AML-193 (cell line): ENCODE measurements at places on chromosomes 1 and 21.

- DNase-seq, result no peak
These were observed 77.6 kb downstream of the DDX20 start for GRCh38 chr1:111833334-111833733.

DNA sequence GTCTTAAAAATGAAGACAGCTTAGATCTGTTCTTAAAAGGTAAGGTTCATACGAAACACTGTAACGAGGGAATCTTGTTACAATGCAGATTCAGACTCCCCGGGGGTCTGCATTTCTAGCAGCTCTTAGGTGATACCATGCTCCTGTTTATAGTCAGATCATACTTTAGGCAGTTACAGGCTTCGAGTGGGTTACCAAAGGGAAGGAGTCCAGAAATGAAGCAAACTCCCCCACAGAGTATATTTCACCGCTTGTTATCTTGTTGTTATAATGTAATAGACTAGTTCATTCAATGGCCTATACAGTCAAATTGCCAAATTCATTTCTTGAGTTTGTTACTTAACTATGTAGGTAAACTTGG, 601.1 kb downstream of the USP25 start:
- no peak for DNase-seq

GRCh38 chr1:186146974-186147373, 228.1 kb downstream of the TPR start:
- peak; percentile 57 for DNase-seq

DNA sequence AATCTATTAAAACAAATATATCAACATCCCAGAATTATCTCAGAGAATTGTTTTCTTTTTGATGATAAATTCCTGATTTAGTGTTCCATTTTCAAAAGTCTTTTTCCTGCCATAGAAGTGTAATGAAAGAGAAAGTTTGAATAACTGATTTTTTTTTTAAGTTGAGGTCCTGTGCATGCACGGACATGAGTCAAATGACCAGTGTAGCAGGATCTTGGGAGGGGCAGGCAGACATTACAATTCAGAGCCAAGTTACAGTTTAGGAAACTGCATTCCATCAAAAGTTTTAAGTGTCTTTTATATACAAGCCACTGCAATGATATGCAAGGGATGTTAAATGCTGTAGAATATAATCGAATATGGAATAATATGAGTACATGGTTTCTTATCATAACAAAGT, 227.5 kb downstream of the HMCN1 start:
- DNase-seq, result no peak

DNA sequence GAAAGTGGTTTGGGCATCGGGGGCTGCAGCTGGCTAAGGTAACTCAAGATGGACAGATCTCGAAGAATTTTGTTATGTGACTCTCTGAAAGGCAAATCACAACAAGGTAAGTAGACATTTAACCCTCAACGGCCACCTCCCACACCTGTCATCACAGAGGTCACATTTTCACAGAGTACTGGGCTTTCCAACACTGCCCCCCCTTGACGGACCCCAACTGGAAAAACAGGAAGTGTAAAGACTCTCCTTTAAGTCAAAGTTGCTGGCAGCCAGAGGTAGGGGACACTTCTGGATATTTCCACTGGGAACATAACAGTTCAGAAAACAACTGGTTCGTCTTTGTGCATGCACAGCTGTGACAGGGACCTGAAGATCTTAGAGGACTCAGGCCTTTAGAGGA, 22.3 kb downstream of the NOL9 start:
- DNase-seq, result no peak

DNA sequence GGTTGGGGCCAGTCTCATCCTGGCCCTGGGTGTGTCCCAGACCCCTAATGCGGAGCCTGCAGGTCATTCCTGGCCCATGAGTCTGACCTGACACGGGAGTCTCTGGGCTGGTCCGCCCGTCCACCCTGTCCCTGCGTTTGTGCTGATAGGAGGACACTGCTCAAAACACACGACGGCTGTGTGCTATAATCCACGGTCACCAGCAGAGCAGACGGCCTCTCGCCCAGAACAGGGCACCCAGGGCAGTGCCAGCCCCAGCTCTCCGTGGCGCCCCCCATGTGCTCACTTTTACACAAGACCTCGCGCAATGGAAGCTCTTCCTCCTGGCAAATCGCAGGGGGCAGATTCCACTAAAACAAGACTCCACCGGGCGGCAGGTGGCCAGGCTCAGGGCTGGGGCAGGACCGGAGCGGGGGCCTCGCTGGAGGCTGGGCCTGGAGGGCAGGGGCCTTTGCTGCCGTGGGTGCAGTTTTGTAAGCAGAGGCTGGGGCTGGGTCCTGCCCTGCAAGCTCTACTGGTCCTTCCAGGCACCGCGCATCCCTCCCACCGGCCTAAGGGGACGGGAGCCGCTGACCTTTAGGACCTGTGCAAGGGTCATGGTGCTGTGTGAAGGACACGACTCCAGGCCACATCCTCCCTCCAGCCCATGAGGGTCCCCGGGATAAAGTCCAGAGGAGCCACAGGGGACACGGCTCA, 10.6 kb upstream of the SLC19A1 start:
- DNase-seq, result no peak

- no peak for DNase-seq
These were observed 490.6 kb downstream of the KIF26B start for GRCh38 chr1:245645406-245645805.

DNA sequence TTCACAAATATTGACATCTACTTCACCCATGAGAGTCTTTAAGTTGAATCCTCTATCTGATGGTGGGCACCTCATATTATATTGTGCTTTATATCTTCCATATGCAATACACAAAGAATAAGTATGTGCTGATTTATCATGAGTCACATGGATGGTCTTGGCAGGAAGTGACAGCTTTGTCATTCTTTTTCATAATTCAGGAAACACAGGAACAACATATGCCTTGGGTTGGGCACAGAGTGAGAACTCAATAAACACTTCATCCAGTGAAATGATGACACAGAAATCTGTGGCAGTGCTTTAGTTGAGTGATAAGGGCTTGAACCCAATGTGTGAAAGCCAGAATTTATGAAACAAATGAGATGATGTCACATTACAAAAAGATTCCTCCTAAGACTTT, 41.2 kb downstream of the GADD45A start:
- no peak for DNase-seq

GRCh38 chr1:83735526-83735925, 263.4 kb downstream of the TTLL7 start:
- no peak for DNase-seq

DNA sequence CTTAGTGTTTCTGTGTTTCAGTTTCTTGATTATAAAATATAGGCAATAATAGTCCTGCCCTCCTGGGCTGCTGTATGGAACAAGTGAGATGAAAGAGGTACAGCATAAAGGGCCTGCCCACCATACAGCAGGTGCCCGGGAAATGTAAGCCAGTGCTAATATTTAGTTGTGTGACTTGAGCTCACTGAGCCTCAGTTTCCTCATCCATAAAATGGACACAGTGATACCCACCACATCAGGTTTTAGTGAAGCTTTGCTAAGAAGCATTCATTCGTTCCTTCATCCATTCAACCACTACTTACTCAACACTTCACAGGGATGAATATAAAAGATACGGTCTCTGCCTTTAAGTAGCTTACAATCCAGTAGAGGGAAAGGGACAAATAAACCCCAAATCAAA, 19.9 kb downstream of the CNTN2 start:
- no peak for DNase-seq

DNA sequence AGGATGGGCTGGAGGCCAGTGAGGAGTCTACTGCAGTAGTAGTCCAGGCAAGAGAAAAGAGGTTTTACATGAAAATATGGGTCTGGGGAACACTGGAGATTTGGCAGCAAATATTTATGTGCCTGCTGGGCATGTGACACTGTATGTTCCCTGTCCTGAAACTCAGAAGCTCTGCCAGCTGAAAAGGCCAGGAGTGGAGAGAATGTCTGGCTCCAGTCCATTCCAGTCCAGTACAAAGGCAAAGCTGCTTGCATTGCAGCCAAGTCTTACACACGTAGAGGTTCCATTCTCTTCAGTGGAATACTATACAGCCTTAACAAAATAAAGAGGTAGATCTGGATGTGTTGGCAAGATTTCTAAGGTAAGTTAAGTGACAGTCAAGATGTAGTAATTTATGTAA, 7.5 kb upstream of the YBX1 start:
- DNase-seq, result no peak

DNA sequence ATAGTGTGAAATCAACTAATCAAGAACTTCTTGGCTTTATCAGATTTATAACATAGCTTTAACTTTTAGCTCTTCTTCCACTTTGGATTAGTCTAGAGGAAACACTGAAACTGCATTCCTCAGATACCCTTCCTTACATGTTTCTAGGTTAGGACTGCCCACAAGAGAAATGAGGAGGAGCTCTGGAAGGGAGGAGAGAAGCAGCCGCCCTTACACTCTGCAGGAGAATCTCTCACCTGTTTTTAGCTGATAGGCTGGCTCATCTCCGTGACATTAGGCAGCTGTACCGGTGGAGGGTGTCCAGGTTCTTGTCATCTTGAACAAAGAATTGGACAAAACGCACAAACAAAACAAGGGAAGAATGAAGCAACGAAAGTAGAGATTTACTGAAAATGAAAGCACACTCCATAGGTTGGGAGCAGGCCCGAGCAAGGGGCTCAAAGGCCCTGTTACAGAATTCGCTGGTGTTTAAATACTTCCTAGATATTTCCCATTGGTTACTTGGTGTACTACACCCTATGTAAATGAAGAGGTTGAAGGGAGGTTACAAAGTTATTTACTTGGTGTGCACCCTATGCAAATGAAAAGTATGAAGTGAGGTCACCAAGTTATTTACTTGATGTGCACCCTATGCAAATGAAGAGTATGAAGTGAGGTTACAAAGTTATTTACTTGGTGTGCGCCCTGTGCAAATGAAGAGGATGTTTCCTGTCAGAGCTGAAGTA, 524.9 kb upstream of the CHRM3 start:
- DNase-seq, result no peak

GRCh38 chr1:67832737-67833601, at the start of gene GNG12:
GNG12 (minus strand) TSS chr1:67833467; CDS start chr1:67707686, 125,781 bp downstream.
- no peak for DNase-seq

- no peak for DNase-seq
These were observed 37.8 kb downstream of the LRRC71 start for GRCh38 chr1:156958247-156958714.

GRCh38 chr1:15830258-15830657, 17.2 kb upstream of the SPEN start:
- peak; percentile 23 for DNase-seq

DNA sequence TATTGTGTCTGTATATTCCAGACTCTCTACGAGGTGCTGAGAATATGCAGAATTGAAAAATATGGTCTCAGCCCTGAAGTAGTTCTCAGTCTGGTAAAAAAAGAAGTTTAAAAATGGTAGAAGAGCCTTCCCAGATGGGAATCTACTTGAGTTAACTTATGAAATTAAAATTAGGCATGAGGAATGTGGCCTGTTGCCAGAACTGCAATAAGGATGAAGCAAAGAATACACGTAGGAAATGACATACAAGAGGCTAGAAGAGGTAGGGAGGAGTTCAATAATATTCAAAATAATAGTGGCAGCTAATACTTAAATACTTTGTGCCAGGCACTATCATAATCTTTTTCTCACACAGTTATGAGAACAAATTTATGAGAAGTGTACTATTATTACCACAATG, 6.3 kb downstream of the ASPM start:
- DNase-seq, result no peak

DNA sequence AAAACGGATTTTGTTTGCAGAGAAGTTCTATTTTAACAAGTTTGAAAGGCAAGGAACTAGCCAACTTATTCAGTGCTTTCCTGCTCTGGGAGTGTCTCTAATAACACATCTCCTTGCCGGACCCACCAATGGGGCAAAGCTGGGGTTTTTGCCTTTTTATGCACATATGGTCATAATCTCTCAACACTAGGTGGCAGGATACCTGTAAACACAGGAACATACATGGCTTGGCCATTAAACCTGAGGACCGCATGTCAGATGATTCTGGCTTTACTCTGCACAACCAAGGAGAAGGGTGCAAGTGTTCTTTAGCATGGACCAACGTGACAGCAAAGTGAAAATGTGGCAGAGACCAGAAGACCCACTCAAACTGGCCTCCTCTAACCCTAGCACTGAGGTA, 4.9 kb downstream of the TMEM9 start:
- peak; percentile 37 for DNase-seq

DNA sequence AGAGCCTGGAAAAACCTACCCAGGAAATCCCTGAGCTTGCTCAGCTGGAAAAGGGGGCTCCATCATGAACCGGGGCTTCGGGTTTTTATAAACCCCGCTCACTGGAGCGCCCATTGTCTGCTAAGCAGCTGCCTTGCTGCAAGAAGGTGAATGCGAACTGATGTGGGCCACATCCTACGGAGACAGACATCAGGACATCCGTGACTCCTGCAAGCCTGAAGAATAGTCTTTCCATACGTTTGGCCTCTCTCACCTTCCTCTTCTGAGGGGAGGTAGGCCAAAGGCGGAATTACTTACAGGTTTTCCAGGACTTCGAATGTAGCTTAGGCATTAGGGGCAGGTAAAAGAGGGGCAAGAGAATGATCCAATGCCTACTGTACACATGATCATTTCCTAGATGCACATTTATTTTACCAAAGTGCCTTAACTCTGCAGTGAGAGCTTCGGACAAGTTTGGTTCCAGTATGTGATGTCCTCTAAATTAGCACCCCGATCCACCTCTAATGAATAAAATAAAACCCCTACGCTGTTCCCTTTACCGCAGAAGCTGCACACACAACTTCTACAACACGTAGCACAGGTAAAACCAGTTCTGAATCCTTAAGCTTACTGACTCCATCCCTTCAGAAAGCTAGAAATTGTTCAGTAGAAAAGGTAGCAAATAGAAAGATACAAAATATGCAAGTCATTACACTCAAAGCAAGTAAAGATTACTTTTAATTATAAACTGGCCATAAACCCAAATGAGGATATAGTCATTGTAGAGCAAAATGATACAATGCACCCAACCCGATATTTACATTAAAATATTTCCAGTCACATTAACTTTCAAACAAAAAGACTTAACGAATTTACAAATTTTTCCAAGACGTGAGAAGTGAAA, 866 bp upstream of the SORT1 start:
- no peak for DNase-seq

DNA sequence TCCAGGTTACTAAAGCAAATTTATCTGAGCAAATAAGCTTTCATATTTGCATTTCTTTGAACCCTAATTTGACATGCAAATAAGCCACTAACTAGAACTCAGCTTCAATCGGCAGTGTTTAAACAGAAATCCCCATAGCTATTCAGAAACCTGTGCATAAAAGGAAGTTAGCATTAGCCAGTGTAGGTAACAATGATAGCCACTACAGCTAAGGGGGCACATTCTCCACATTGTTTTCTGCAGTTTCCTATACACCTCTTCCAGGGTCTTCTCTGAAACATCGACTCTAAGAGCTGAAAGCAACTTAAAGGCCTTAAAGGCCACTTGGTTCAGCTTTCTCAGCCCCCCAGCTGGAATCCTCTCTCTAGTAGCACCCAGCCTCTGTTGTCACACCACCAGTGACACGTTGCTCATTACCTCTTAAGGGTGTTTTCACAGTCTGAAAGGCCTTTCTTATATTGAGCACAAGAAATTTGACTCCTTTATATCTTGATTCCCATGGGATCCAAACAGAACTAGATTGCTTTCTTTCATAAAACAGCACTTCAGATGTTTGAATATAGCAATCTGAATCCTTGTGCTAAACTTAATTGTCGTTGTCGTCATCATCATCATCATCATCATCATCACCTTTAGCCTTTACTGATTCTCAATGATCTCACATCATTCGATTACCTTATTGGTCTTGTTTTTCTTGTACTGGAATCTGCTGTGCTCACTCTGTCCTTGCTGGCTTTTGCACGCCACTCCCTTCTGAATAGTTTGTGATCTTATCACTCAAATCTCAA, 93.9 kb upstream of the DAB1 start:
- DNase-seq, result no peak

- no peak for DNase-seq
These were observed 95.6 kb downstream of the ZNF644 start for GRCh38 chr1:90925928-90926869.
